Lung microvascular endothelial cell (primary cell): ENCODE measurements at places on chromosomes 6 and 20. TPM values are rescaled to one million over a fixed set of nuclear protein-coding genes. Genes with fewer than 3 reads are reported as not detected.

NOTCH4 gene
- 9.1 and 14.8 TPM in 2 replicates for total RNA-seq

BMP6 gene
- total RNA-seq: 90.2 and 246 TPM in 2 replicates

SIRPD gene
- not detected in 2 replicates for total RNA-seq

FAM184A gene
- total RNA-seq: under 0.01 and 0.40 TPM in 2 replicates

DNA sequence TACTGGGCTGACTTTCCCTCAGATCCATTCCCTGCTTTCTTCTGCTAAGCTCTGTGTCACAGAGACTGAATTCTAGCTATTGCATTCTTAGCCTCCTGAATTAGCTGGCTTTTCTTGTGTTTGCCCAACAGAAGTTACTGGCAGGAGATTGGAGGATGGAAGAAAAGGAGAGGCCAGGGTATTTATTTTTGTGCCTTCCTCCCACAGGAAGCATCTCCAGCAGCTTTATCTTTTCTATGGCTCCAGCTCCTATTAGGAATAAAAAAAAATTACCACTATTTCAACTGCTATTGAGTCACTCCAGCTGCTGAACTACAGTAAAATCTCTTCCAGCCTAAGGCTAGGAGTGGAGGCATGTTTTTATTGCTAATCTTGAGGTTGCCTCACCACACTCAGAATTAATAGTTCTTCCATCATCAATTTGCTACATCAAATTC lies 492.4 kb downstream of the RFPL4B start:
- peak; percentile 14 for DNase-seq

DNA sequence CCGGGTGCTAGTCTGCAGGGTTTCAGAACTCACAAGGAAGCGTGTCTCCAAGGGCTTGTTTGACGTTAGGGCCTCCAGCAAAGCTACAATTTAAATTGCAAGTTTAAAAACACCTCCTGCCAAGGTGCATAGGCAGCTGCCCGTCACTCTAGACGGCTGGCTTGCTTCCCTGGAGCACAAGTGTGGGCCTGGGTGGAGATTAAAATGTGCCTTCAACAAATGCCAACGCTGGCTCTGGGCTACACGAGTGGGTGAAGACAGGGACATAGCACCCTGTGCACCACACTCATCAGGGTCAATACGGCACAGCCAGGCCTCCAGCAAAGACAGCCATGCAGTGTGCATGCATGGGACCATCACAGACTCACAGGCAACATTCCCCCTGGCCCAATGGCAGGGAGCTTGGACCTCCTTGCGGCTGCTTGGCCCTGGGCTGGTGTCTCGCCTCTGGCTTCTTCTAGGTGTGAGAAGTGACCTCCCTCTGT lies 48.4 kb upstream of the FRMD1 start:
- DNase-seq: no peak

DNA sequence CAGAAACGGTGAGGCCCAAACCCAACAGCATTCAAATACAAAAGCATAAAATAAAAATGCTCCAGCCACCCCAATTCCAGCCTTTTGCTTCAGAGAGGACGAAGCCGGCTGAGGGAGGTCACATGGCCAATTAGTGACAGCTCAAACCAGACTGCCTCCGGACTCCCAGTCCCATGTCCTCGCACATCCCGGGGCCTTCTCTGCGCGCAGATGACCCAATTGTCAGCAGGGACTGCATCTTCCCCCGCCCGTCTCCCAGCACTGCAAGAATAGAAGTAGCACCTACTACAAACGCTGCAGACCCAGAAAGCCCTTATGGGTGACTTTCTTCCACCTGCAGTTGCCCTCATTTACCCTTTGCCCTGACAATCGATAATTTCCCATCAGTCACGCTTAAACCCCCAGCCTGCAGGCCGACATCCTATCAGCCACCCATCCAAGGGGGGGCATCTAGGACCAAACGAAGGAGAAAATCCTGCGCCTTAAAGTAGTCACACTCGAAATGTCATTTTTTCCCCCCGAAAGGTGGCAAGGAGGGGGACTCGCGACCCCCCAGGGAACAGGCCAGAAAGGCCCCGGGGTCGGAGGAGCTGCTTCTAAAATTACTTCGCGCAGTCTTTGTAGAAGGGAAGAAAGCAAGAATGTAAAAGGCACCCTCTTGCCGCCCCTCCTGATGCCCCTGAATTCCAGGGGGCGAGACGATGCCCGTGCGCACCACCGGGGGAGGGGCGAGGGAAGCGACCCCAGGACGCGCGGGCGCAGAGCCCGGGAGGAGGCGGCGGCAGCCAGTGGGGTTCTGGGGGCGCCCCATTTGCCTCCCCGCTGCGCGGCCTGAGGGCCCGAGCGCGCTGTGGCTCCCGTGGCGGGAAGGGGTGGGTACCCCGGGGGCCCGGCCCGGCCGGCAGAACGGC lies 792 bp downstream of the SLC23A2 start:
- peak; percentile 10 for DNase-seq

DNA sequence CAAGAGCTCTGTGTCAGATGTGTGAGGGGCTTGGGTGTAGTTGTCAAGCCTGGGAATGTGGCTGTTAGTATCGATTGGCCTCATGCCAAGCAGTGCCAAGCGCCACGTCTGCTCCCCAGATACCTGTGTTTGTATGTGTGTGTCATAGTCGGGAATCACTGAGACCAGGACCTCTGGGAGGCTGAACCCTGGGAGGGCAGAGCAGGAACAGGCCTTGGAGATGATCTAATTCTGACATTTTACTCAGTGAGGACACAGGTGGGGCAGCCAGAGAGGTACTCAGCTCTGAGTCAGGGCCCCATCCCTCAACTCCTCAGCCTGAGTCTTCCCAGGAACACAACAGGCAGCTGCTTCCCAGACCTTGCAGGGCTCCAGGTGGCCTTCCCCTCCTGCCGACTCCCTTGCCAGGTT lies 51.2 kb upstream of the FANCE start:
- no peak for DNase-seq

DNA sequence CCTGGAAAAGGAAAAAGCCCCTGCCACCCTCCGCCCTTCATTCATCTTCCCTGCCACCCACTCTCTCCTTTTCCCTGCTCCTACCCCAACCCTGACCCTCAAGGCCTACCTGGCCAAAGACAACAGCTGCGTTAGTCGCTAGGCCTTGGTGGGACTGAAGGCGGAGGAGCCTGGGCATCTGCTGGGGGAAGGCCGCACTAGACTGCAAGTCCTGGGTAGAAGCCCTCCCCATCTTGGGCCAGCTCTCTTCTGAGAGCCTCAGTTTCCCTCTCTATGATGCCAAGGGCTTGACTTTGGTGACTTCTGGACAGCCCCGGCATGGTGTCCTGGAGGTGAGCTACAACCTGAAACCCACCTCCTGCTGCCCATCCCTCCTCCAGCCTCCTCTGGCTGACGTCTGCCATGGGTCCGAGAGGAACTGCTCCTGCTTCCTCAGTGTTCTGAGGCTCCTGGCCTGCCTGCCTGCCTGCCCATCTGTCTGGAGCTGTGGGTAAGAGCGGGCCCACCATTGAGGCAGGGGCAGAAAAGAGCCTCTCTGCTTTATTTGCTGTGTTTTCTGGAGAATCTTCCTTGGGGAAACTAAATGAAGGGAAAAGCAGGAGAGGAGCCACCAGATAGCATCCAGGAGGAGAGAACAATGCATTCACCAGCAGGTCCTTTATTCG lies 7.5 kb upstream of the FOXC1 start:
- DNase-seq: no peak

- no peak for DNase-seq
Measured at GRCh38 chr6:156348849-156349248, 428.3 kb upstream of the ARID1B start.

GRCh38 chr20:5008759-5009158 lies 7.4 kb upstream of the SLC23A2 start:
- no peak for DNase-seq

GRCh38 chr6:42047213-42047590 lies 3.1 kb upstream of the TAF8 start:
- no peak for DNase-seq

DNA sequence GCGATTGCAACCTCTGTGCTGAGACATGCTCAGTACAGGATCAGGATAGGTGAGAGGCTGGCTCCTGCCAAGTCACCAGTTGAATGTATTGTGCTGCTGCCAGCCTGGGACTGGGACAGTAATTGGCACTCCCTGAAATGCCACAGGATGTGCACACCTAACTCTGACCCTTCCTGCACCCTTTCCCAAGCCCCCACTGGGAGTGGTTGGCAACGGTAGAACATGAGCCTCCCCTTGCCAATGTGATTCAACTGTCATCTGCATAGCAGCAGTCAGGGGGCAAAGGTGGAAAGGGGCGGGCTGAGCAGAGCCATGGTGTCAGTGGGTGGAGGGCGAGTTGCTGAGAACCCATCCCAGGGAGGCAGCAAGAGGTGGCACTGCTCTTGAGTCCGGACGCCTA lies 15.4 kb downstream of the SPINT3 start:
- DNase-seq: no peak

GRCh38 chr6:105107207-105107606 lies 72.6 kb downstream of the POPDC3 start:
- DNase-seq: no peak

GRCh38 chr6:135423649-135424128 lies 73.9 kb downstream of the AHI1 start:
- peak; percentile 53 for DNase-seq

- no peak for DNase-seq
Measured at GRCh38 chr20:62685781-62686555, 22.7 kb upstream of the NTSR1 start.

DNA sequence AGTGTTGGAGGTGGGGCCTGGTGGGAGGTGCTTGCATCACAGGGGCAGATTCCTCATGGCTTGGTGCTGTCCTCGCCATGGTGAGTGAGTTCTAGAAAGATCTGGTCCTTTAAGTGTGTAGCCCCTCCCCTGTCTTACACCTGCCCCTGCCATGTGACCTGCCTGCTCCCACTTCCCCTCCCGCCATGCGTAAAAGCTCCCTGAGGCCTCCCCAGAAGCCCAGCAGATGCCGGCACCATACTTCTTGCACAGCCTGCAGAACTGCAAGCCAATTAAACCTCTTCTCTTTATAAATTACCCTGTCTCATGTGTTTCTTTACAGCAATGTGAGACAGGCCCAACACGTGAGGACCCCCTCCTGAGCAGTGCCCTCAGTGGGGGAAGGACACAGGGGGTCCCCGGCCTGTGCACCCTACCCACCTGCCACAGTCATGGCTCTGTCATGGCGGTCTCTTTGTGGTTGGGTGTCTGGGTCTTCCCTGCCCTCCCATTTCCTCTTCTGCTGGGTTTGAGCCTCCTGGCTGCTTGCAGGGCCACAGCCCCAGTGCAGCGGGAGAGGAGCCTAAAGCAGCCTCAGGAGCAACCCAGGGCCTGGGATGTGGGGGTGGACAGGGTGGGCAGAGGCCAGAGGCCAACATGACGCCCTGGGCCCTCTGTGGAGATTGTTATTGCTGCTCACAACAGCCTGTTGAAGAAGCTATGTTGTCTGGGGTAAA lies 87.2 kb upstream of the QKI start:
- DNase-seq: no peak

DNA sequence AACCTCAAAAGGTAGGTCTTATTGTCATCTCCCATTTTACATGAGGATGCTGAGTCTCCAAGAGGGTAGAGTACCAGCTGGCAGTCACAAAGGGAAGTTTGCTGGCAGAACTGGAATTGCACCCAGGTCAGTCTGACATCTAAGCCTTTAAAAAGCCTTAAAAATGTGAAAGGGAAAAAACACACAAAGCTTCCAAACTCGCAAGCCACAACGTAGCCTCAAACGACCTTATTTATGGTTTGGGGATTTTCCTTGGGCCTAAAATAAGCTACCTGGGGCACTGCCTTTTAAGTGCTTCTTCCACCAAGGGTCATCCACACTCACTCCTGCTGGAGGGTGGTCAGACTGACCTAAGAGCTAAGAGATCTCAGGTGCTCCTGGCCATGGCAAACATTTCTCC lies 2.1 kb downstream of the MBOAT1 start:
- DNase-seq: no peak

DNA sequence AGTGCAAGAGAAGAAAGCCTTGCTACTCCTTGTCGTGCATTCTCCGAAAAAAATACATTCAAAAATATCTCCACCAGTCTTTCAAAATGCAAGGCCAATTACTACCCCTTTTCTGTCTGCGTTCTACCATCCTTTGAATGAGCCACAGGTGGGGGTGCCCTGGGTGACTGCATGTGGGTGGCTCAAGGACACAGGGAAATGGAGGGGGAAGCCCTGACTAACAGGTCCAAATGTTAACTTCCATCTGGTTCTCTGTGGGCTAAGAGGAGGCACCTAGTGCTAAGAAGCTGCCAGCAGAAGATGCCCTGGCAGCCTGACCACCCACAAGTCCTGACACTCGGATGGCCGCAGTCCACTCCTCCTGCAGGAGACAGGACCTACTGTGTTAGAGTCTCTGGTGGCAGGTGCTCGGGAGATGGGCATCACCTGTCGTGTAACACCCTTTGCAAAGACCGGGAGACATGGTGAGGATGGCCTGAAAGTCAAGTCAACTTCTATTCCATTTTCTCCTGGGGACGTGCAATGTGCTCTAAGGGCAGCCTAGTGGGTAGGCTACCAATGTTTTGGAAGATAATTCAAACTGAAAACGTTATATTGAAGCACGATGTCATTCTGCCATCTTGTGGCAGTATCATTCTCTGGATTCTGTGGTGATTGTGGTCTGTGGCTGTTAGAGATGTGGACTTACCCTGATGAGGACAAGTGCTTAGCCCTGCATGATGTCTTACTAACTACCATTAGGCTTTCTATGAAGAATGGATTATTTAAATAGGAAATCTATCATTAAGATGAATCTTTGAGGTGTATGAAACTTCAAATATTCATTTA lies 27.4 kb upstream of the IGF2R start:
- DNase-seq: peak; percentile 58

DNA sequence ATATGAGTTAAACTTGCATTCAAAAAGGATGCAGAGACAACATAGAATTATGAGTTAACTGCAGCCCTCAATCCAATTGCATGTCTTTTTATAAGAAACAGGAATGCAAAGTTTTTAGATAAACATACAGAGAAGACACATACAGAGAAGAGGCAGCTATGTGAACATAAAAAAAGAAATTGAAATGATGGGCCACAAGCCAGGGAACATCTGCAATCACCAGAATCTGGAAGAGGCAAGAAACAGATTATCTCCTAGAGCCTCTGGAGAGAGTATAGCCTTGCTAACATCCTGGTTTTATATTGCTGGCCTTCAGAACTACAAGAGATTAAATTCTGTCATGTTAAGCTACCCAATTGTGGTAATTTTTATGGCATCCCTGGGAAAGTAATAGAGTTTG lies 257.2 kb upstream of the EYS start:
- DNase-seq: no peak

GRCh38 chr6:92790381-92790780 lies 629.0 kb downstream of the EPHA7 start:
- no peak for DNase-seq

DNA sequence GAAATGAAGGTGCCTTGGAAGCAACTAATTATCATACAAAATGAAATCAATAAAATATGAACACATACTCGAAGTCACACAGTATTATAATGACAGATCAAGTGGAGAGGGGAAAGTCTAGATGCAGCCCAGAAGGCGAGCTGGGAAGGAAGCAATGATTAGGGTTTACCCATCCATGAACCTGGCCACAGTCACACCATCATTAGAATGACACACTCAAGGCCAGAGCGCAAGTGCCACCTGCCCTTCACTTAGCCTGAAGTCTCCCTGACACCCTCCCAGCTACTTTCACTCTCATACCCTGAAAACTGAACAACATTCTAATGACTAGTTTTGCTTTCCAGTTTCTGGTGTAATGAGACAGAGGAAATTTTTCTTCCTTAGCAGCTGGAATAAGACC lies 302.8 kb upstream of the JARID2 start:
- DNase-seq: no peak
